ENCODE measurements at places on chromosomes 1 and 21.

GRCh38 chr1:150235294-150235851, 539 bp downstream of the ANP32E start:
- peak; percentile 13 for DNase-seq

GRCh38 chr1:236072001-236072400, 7.1 kb upstream of the NID1 start:
- no peak for DNase-seq

- no peak for DNase-seq
Measured at GRCh38 chr1:88581703-88582102, 102.4 kb upstream of the PKN2 start.

- DNase-seq: no peak
Measured at GRCh38 chr1:119891386-119891785, 4.9 kb downstream of the ADAM30 start.

Measured in Caki2 (cell line).